Stimulated activated CD4-positive, alpha-beta T cell treated with anti-CD3 and anti-CD28 coated beads, Interleukin-4, amount 100 ng/mL, for 24 hours (primary cell): ENCODE measurements at places on chromosomes 3 and 15.

GRCh38 chr3:119531151-119531550 is 28.3 kb downstream of the CD80 start:
- no peak for DNase-seq

GRCh38 chr3:128801779-128802380 is 75.9 kb downstream of the RAB7A start:
- peak; percentile 27 for DNase-seq

DNA sequence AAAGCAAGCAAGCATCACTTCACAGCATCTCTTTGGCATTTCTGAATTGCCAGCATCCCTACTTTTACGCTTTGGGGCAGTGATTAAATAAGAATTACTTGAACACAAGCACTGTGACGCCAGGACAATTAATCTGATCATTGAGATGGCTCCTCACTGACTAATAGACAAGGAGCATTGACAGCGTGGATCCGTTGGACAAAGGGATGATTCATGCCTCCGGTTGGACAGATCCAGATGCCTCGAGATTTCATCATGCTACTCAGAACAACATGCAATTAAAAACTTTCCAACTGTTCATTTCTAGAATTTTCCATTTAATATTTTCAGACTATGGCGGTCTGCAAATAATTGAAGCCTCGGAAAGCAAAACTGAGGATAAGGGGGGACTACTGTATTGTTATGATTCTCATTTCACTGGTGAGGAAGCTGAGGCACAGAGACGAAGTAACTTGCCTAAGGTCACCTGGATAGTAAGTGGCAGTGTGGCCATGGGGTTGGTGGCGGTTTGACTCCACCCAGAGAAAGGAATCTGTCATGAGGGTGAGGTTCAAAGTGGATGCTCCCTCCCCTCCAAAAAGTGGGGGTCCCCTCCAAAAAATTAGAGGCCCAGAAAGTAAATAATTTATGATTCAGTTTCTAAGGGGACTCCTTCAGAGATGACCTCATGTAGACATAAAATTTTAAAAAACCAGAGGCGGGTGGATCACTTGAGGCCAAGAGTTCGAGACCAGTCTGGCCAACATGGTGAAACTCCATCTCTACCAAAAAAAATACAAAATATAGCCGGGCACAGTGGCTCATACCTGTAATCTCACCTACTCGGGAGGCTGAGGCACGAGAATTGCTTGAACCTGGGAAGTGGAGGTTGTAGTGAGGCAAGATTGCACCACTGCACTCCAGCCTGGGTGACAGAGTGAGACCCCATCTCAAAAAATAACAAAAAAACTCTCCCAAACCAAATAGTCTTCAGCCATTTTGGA is 12.3 kb upstream of the PGPEP1L start:
- no peak for DNase-seq

DNA sequence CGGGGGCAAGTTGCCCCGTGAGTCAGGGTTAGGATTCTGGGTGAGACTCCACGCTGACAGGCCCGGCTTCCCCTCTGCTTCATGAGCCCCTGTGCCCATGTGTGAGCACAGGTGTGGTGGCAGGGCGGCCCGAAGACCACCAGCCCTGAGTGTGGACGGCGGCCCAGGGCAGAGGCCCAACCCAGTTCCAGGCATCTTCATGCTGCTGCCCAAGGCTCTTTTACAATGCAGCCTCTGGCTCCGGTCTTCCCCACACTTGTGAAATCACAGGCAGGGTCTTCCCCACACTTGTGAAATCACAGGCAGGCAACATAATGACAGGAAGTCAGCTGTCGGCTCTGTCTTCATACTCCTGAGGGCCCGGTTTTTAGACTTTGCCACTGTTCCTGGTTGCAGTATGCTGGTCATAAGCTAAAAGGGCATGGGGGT is 78.8 kb downstream of the AAGAB start:
- peak; percentile 27 for DNase-seq

GRCh38 chr3:46667061-46667621 is 26.3 kb downstream of the ALS2CL start:
- DNase-seq: no peak
